ENCODE measurements at places on chromosomes 2 and 18. TPM values are rescaled to one million over a fixed set of nuclear protein-coding genes. Genes with fewer than 3 reads are reported as not detected.

Gene C2orf81
- total RNA-seq: 1.6 TPM

Gene NEU4
- 3.2 TPM for total RNA-seq

- DNase-seq: no peak
Observed at GRCh38 chr2:205681401-205682238, 681 bp upstream of the NRP2 start.

DNA sequence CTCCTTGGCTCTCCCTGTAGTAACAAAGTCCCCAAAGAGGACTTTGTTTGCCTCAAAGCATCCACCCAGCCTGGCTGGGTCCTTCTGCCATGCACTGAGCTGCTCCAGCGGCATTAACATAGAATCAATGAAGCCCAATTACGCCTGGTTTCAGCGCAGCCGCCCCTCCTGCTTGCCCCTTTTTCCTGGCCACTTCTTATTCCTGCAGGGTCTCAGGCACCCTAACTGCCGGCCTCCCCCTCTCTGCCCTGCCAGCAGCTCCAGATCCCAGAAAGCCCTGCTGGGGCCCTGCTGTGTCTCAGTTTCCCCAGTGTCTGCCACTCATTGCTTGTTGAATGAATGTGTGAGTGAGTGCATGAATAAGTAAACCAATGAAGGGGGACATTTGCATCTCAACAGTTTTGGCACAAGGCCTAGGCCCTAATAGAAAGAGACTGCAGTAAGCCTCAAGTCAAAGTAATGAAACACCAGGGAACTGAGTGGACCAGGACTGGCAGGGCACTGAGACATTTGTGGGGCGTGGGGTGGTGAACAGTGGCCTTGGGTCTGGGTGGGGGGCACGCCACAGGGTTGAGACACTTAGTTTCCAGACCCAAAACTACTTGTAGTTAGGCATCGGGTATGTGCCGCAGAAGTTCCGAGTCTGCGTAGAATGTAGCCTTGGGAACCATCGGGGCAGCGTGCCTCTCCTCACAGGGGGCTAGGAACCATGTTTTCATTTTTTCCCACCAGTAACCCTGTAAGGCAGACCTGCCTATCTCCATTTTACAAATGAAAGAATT is 60.6 kb downstream of the SMAD7 start:
- no peak for DNase-seq

GRCh38 chr2:230987137-230988020 is 8.5 kb upstream of the SPATA3 start:
- DNase-seq: peak; percentile 63

DNA sequence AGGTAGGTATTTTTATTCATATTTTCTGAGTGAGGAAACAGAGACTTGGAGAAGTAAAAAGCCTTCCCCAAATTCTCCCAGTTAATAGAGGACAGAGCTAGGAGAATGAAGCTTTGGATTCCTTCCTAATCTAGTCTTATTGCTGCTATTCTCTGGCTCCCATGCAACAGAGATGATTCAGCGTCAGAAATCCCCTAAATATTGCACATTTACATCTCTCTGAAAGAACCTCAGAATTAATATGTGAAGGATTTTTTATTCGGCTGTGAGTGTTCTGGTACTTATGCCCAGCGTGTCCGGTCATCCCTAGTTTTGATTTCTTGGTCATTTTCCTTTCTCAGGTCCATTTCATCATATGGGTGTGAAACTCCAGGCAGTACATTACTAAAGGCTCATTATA is 91.2 kb upstream of the SESTD1 start:
- no peak for DNase-seq

Measured in activated T-helper 2 cell treated with anti-CD3 and anti-CD28 coated beads, Interferon-gamma antibody, Interleukin-2, Interleukin-4, amounts not matched to agents 10 μg/mL and 5 μg/mL and 100 μg/mL, durations not matched to agents 14 hours and 24 hours and 36 hours (primary cell).